Head of caudate nucleus (tissue), 42 donors: ENCODE measurements at places on chromosomes 5 and 9.
A peak's percentile ranks its signal among the peaks of the same experiment; 100 is the strongest.

- DNase-seq: no peak
Measured at GRCh38 chr9:18756712-18757125, 276.3 kb downstream of the SAXO1 start.

- no peak for DNase-seq
Measured at GRCh38 chr5:73816656-73817420, 190.8 kb downstream of the ARHGEF28 start.

- DNase-seq: no peak
Measured at GRCh38 chr5:167626341-167627123, 664.9 kb upstream of the WWC1 start.

GRCh38 chr9:118321788-118322187 is 617.6 kb downstream of the TLR4 start:
- no peak for DNase-seq

GRCh38 chr9:74415995-74416394 is 81.1 kb upstream of the RORB start:
- DNase-seq: no peak

DNA sequence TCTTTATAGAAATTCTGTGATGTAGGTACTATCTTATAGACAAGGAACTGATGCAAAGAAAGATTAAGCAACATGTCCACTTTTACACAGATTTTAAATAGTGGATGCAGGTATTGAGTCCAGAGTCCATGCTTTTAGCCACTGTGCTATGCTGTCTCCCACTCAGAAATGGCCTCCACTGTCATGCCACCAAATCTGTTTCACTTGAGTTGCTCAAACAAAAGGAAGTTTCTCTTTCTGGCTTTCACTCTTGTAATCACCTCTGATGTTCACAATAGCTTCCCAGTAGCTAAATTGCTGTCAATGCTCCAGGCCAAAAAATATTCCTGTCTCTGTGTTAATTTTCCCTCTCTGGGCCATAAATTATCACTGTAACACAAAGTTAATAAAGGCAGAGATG is 77.0 kb upstream of the RASA1 start:
- no peak for DNase-seq

GRCh38 chr5:136043968-136044610 is 15.3 kb downstream of the TGFBI start:
- no peak for DNase-seq

DNA sequence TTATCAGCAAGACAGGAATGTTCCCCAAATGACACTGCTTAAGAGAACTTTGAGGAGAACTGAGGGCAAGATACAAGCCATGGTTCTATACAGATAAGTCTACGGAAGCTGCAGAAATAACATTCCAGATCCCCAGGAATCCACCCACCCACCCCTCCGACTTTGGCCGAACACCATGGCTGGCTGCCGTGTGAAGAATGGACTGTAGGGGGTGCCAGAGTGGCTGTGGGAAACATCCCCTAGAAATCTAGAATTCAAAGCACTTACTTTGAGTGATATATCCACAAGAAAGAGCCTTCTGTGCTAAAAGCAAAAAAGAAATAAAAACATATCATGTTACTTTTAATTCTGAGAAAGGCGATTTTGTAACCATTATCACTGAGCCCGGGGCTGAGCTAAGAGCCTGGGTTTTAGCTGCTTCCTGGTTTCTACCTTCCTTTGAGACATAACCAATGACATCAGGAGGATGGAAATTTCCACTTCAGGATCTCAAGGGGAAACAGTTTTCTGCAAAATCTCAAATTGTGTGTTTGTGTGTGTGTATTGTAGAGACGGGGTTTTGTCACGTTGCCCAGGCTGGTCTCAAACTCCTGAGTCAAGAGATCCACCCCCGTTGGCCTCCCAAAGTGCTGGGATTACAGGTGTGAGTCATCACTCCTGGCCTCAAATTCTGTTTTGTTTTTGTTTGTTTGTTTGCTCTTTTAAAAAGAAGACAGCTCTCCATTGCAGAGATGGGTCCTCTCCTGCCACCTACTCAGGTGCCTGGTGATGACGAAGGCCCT is 36.4 kb downstream of the GGTA1 start:
- DNase-seq: peak; percentile 47

- DNase-seq: no peak
Measured at GRCh38 chr9:137085920-137086530, 760 bp upstream of the MAN1B1 start.

GRCh38 chr5:123450640-123451039 is 27.4 kb upstream of the CEP120 start:
- peak; percentile 13 for DNase-seq

GRCh38 chr9:69532396-69532795 is 139.8 kb downstream of the APBA1 start:
- DNase-seq: no peak

- DNase-seq: peak; percentile 83
Measured at GRCh38 chr9:137156567-137157375, 13.1 kb downstream of the LRRC26 start.

DNA sequence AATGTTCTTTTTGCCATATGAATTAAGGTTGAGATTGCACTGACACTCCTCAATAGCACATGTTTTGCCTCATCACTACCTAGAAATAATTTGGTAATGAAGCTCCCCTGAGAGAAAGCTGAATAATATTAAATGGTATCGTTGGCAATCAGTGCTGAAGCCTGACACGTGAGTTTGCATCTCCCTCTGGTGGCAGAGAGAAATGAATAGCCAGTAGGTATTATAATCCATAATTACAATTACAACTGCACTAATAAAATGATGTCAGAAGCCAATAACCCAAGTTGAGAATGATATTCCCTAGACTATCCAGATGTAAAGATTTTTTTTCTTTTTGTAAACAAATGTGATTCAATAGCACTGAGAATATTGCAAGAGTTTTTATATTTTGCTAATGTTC is 700.3 kb downstream of the PTPRD start:
- no peak for DNase-seq

DNA sequence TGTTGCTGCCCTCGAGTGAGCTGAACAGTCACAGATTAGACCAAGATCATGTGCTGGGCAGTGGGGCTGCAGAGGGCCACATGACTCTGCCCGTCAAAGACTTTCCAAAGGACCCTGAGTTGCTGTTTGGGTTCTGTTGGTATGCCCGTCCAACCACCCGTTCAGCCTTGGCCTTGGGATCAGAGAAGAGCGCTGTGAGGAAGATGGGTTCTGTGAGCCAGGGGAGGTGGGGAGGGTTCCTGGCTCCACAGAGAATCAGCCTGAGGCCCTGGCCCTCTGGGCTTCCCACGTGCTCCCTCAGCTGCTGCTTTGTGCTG is 72.6 kb downstream of the RGS3 start:
- DNase-seq: no peak

DNA sequence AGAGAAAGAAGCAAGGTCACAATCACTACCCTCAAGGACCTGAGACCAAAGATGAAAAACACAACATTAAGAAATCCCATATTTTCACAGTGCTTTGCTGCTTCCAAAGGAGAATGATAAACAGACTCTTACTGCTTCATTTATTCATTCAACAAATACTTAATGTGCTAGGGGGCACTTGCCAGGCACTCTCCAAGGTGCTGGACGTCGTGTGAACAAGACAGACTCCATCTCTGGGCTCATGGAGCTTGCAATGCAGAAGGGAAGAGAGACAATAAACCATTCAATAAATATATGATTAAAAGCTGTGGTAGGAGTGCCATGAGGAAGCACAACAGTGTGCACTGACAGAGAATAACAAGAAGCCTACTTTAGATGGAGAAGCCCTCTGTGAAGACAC is 327.7 kb downstream of the CDK5RAP2 start:
- DNase-seq: no peak

DNA sequence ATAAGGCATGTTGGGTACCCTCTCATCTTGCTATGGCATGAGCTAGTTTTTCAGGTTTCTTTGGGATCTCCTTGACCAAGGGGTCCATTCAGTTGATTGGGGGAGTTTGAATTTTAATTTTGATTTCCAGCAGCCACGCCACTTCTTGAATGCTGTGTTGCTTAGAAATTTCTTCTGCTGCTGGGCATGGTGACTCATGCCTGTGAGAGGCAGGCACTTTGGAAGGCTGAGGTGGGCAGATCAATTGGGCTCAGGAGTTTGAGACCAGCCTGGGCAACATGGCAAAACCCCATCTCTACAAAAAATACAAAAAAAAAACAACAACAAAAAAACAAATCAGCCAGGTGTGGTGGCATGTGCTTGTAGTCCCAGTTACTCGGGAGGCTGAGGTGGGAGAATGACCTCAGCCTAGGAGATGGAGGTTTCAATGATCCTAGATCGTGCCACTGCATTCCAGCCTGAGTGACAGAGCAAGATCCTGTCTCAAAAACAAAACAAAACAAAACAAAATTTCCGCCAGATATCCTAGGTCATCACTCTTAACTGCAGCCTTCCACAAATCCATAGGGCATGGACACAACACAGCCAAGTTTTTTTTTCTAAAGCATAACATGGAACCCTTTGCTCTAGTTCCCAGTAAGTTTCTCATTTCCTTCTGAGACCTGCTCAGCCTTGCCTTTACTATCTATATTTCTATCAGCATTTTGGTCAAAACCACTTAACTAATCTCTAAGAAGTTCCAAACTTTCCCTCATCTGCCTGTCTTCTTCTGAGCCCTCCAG is 17.7 kb downstream of the TMC1 start:
- no peak for DNase-seq

GRCh38 chr9:118809160-118809625 is 560.0 kb downstream of the BRINP1 start:
- no peak for DNase-seq

DNA sequence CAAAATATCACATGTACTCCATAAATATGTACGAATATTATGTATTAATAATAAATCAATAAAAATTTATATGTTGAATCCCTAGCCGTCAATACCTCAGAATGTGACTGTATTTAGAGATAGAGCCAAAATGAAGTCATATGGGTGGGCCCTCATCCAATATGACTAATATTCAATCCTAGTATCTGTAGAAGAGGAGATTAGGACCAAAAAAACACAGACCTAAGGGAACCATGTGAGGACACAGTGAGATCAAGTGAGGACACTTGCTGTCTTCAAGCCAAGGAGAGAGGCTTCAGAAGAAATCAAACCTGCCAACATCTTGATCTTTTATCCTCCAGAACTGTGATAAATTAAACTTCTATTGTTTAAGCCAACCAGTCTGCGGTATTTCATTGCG is 3.7 kb upstream of the AMACR start:
- DNase-seq: no peak

- DNase-seq: no peak
Measured at GRCh38 chr5:116502616-116503015, 72.0 kb downstream of the SEMA6A start.

- DNase-seq: no peak
Measured at GRCh38 chr9:109329638-109330258, 8.9 kb upstream of the EPB41L4B start.

- no peak for DNase-seq
Measured at GRCh38 chr5:178630475-178630930, 3.7 kb upstream of the CLK4 start.

DNA sequence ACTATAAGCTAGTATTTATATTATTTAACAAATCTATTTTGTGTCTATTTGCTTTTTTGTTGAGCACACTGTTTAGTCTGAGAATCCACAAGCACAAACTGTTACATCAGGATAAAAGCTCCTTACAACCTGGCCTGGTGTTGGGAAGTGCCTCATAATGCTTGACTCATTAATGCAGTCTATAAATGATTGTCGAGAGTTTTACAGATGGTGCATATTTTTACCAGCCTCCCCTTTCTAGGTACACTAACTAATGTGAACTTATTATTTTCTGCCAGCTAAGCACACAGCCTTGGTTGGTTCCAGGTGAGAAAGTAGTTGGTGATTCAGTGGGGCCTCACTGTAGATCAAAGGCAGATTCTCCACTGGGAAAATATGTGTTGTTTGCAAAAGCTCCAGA is 151.0 kb upstream of the ADAMTS16 start:
- DNase-seq: no peak

GRCh38 chr9:34246453-34246852 is 67.6 kb downstream of the UBAP1 start:
- no peak for DNase-seq

DNA sequence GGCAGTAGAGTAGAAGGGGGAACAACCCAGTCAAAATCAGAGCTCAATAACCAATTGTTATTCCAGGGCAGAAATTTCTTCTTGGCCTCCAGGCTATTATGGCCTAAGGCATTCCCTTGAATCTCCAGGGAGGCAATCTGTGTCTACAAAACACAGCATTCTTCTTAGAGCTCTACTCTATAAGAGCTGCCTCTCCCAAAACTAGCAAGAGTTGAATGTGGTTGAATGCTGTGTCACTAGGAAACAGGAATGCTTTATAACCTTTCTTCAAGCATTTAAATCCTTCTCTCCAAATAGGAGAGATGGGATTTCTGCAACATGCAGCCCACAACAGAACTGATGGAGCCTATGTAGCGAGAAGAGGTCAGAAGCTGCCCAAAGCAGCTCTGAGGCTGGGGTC is 97.1 kb upstream of the APC start:
- no peak for DNase-seq

DNA sequence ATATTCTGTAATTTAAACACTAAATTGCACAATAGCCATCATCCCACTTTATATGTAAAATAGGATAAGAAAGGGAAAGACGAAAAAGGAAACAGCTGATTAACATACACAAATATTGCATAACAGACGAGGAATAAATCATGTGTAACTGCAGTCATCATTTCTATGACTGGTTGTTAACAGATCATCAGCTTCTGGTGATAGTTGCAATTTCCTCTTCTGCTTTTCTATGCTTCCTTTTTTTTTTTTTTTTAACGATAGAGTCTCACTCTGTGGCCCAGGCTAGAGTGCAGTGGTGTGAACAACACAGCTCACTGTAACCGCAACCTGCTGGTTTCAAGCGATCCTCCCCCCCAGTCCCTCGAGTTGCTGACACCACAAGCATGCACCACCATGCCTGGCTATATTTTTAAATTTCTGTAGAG is 22.5 kb upstream of the JAKMIP2 start:
- no peak for DNase-seq

DNA sequence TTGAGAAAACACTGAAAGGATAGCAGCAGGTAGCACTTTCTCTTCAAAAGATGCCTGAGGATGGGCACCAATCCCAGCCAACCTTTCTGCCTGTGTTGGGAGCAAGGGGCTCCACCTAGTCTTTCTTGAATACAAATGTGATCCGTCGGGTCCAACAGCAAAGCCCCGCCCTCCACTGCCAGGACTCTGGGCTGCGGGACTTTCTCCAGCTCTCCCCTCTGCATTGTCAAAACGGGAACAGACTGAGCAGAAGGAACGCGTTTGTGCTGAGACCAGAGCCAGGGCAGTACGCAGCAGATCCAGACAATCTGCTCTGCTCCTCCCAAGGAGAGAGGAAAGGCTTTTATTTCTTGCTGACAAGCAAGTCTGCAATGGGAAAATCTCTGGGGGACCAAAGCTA is 139.7 kb downstream of the SEC61B start:
- no peak for DNase-seq

- DNase-seq: no peak
Measured at GRCh38 chr9:100426189-100426529, 784 bp upstream of the MSANTD3 start.
